Right ventricle myocardium superior (tissue), 1 donor: ENCODE measurements at places on chromosomes 7 and 10. TPM values are rescaled to one million over a fixed set of nuclear protein-coding genes. Genes with fewer than 3 reads are reported as not detected.

- DNase-seq, result no peak
Measured at GRCh38 chr7:561631-562373, 42.2 kb upstream of the PDGFA start.

DNA sequence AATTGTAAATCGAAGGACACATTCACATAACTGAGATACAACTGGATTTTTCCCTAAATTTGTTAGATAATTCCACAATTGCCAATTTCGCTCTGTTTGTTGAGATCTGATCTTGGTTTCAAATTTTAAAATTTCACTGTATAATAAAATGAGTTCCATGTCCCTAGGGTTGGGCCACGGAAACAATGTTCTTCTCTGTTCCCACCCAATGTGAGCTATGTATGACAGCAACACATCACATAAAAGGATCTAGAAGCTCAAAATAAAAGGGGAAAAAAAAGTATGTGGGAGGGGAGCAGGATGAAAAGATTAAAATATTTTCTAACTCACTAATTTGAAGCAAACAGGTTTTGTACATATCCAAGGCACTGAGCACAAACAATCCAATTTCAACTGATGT, 287.8 kb upstream of the MKLN1 start:
- no peak for DNase-seq

GRCh38 chr7:52639126-52639525, 396.3 kb upstream of the POM121L12 start:
- DNase-seq, result no peak

GRCh38 chr10:123522702-123523312, 143.3 kb upstream of the GPR26 start:
- no peak for DNase-seq

DNA sequence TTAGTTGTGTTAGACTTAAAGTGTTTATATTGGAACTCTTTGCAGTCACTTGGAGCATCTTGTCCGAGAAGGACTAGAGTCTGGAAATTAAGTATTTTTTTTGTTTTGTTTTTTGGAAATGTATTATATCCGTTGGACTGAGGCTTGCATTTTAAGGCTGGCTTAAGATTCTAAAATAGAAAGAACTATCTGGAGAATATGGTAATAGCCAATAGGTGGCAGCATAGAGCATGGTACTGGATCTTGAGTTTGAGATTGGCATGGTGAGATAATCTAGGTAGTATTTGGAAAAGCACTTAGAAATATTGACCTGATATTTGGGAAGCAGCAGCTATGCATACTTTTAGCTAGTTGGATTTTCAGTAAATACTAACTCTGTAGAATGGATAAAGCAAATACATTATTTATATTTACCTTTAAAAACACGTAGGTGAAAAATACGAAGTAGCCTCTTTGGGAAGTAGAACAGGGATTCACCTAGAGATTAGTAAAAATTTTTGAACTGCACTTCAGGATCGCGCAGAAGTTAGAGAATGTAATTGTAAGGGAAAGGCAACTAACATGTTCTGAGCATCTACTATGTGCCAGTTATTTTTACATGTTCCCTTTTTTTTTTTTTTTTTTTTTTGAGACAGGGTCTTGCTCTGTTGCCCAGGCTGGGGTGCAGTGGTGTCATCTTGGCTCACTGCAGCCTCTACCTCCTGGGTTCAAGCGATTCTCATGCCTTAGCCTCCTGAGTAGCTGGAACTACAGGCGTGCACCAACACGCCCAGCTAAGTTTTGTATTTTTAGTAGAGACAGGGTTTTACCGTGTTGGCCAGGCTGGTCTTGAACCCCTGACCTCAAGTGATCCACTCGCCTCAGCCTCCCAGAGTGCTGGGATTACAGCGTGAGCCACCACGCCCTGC, 78.6 kb downstream of the LCOR start:
- no peak for DNase-seq

DNA sequence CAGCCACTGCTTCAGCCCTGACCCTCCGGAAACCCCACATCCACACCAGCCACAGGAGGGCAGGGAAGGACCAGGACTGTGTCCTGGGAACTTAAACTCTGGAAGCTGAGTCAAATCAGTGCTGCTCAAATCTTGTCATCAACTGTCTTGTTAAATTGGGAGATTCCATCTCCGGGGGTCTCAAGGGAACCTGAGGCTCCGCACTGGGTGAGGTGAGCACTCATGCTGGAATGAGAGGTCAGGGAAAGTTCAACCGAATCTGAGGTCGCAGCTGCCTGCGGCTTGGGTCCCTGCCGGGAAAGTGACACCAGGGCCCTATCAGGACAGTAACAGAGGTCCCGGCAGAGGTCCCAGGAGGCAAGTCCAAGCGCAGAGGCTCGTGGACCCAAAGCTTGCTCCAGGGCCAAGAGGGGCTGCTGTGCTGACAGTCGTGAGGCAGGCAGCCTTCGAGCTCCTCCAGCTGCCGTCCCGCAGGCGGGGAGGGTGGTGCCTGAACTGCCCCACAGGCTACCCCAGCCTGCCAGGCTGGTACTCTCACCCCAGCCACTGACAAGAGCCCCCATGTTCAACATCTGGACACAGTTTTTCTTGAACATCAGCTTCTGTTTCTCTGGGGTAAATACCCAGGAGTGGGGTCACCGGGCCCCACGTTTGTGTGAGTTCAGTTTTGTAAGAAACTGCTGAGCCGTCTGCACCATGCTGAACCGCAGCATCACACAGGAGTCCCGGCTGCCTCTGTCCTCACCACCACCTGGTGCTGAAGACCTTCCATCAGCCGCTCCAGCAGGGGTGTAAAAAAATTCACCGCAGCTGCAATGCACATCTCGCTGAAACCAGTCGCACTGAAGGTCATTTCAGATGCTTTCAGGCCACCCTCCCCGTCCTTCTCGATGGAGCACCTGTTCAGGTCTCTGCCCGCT, 101.0 kb downstream of the DIP2C start:
- DNase-seq, result peak; percentile 75

GRCh38 chr10:17730667-17731066, 21.3 kb upstream of the TMEM236 start:
- no peak for DNase-seq

DNA sequence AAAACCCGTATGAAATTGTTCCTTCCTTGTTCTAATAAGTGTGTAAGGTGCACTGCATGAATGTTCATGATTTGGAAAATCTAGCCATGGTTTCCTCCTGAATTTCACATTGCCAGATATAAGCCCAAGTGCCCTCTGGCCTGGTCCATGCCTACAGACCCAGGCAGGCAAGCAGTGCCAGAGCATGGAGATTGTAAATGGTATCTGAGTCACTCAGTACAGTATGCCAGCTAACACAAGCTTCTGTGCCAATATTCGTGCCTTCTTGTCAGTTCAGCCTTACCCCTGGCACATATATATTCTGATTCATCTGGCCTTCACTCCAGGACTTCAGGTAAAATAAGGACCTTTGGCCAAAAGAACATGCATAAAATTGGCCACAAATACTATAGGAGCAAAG, 38.4 kb upstream of the PDE1C start:
- DNase-seq, result peak; percentile 51

DNA sequence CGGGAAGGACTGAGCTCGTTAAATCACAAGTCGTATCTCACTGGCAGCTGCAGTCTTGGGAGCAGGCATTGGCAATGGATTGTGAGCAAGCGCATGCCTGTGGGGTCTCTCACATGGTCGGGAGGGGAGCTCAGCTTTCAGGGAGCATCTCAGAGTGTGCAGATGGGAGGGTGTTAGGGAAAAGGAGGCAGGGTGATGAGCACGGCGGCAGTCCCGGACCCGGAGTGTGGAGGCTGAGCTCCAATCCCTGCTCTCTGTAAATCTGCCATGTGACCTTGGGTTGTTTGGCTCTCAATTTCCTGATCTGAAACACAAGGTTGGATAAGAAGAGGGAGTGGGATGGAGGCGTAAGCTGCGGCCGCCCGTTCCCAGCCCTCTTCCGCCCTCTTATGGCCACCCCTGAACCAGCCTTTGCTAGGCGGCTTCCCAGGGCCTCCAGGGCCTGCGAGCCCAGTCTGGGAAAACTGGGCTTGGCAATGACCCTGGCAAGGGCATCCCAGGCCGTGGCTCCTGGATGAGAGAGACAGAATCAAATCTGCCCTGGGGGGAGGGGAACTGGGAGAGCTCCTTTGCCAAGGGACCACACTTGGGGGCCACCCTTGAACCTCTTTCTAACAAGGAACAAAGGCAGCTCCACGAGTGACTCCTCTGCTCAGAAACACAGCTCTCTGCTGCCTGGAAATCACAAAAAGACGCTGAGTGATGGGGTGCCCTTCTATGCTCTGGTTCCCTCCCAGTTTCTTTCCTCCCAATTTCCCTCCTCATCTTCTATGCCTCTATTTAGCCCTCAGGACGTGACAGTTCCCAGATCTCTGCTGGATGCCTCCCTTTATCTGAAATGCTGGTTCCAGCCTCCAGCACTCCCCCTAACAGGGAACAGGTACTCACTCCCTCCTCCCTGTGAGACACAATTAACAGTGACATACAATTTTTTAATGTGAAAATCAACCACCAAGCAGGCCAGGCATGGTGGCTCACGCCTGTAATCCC, 41.7 kb upstream of the LOXL4 start:
- peak; percentile 82 for DNase-seq

- DNase-seq, result no peak
Measured at GRCh38 chr10:60479305-60480020, 89.8 kb upstream of the ANK3 start.

GRCh38 chr10:33477291-33478088, 143.0 kb upstream of the NRP1 start:
- no peak for DNase-seq

GRCh38 chr10:64444163-64444562, 923.0 kb downstream of the REEP3 start:
- no peak for DNase-seq

DNA sequence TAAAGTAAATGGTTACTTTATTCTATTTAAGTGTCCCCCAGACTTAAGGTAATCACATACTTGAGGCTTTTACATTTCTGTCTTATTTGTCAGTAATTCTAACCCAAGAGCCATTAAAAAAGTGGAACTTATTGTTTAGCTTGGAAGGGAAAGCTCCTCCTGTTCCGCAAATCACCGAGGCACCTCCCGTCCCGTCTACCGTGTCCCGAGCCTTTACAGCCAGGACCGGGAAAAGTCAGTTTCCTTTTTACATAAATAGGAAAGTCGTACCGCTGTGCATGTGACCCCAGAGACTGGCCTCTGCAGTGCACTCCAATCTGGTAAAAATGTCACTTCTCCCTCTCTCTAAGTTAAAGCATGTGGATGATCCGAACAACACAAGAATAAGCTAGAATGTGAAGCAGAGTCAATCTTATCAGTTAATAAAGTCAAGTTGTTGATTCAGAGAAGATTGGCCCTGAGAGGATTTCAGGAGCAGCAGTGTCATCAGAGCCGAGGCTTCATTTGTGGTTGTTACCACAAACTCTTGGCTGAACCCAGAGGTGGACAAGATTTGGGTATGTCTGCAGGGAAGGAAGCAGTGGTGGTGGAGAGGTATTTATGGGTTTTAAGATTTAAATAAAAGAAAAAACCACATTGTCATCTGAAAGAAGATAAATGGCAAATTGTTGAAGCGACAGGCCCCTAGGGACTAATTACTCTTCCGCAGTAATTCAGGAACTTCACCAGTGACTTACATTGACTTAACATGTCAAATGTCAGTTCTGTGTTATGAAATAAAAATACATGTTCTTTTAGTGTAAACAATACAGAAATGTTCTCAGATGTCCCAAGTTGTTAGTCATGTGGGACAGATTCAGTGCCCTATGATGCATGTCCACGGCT, 316.6 kb upstream of the ZNF32 start:
- DNase-seq, result no peak

- no peak for DNase-seq
Measured at GRCh38 chr10:118234683-118235082, 107.4 kb downstream of the FAM204A start.

GRCh38 chr10:90089719-90090118, 388.3 kb downstream of the KIF20B start:
- DNase-seq, result no peak

PODXL gene
- 57.1 TPM for total RNA-seq

GJD4 gene
- total RNA-seq, result not detected

ZDHHC6 gene
- 16.5 TPM for total RNA-seq

RPEL1 gene
- total RNA-seq, result not detected

WNT16 gene
- total RNA-seq, result not detected

STEAP2 gene
- total RNA-seq, result 10.5 TPM

UCN3 gene
- not detected for total RNA-seq

SLC4A2 gene
- 49.7 TPM for total RNA-seq
